Hematopoietic multipotent progenitor cell (in vitro differentiated cells): ENCODE measurements at places on chromosomes 13 and 19. TPM values are rescaled to one million over a fixed set of nuclear protein-coding genes. Genes with fewer than 3 reads are reported as not detected.

DNA sequence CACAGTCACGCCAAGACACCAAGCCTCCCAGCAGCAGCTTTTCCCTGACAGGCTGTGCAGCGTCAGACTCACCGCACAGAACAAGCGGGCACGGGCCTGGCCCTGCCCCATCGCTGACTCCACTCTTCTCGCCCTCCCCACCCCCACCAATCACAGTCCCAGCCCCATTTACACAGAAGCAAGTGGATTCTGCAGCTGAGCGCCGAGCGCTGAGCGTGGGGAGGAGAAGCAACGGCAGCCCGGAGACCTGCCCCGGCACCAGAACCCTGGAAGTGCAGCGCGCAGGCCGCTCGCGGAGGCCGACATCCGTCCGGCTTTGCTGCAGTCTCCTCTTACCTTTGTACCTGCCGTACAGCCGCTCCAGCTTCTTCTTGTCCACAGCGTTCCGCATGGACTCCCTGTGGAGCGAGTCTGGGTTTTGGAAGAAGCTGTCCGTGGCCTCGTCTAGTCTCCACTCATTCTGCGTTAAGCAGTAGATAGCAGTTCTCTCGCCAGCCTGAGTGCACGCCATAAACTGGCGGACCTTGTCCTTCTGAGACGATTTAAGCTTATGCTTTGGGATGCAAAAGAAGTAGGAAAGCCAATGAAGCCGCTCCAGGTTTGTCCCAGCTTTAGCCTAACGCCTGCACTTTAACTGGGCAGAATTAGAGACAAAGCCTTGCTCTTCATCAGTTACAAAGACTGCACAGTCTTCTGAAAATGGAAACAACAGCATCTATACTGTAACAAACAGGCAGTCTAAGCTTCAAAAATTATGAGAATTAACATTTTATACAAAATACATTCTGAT lies 6.8 kb downstream of the DCUN1D2 start:
- DNase-seq: no peak

Gene ODAD3
- total RNA-seq: under 0.01 TPM

GRCh38 chr19:6476155-6476895 lies 5.3 kb downstream of the DENND1C start:
- DNase-seq: peak; percentile 38

DNA sequence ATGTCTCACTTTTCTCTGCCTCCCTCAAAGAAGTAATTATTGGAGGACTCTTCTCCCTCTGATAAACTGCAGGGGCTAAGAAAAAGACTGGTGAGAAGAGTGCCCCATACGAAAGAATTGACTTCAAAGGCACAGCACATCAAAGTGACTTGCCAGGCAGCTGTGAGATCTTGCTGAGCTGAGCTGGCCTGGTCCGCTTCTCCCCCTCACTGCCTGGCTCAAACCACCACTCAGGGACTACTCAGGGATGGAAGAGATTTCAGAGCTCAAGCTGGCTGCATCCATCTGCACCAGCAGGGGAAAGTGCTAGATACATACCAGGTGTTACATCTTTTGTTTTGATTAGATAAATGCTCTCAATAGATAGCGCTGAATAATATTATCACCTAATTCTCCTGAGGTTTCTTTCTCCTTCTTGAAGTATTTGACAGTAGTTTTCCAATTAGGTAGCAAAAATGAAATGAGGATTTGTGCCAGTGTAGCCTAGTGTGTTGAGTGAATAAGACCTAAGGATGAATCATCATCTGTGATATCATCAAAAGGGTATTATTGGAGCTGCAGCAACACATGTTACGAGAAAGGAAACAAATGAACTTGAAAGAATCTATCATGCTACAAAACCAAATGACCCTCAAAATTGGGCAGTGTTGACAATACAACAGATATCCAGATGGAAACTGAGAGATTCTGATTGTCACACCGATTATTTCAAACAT lies 379.8 kb downstream of the TBC1D4 start:
- no peak for DNase-seq

DNA sequence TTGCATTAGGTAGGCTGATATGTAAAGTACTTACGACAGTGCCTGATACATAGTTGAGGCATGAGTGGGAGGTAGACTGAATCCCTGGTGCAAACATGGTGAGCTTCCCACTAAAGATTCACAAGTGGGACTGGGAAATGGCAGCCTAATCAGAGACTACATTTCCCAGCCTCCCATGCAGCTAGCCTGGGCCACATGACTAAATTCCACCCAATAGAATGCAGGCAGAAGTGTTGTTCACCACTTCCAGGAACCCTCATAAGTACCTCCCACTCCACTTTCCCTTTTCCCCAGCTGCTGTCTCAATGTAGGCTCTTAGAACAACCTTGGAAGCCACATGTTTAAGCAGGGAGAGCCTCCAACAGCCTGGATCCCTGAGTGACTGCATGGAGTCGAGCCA lies 104.9 kb downstream of the CACNA1A start:
- DNase-seq: no peak

Gene SMIM44
- total RNA-seq: not detected

DNA sequence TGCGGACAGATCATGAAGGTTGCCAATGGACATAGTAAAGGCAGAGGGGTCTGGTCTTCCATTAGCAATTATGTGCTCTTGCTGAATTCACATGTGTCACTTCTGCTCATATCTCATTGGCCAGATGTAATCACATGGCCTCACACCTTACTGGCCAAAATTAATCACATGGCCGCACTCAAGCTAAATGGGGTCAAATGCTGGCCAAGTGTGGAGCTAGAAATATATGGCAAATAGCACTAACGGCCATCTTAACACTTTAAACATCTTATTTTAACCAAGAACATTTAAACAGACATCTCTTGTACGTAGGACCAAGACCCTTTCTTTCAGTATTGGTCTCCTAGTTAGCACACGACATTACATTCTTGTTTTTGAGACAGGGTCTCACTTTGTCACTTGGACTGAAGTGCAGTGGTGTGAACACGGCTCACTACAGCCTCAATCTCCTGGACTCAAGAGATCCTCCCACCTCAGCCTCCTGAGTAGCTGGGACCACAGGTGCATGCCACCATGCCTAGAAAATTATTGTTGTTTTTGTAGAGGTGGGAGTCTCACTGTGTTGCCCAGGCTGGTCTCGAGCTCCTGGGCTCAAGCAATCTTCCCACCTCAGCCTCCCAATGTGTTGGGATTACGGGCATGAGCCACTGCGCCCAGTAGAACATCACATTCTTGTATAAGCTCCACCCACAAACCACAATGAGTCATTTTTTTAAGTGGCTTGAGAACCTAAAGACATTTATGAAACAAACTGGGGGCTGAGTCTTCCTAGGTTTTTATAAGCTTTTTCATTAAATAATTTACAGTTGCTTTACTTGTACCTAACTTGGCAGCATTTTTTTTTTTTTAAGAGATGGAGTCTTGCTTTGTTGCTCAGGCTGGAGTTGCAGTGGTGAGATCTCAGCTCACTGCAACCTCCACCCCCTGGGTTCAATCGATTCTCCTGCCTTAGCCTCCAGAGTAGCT lies 2.9 kb upstream of the PTOV1 start:
- DNase-seq: no peak

Gene LILRB4
- 0.81 TPM for total RNA-seq

DNA sequence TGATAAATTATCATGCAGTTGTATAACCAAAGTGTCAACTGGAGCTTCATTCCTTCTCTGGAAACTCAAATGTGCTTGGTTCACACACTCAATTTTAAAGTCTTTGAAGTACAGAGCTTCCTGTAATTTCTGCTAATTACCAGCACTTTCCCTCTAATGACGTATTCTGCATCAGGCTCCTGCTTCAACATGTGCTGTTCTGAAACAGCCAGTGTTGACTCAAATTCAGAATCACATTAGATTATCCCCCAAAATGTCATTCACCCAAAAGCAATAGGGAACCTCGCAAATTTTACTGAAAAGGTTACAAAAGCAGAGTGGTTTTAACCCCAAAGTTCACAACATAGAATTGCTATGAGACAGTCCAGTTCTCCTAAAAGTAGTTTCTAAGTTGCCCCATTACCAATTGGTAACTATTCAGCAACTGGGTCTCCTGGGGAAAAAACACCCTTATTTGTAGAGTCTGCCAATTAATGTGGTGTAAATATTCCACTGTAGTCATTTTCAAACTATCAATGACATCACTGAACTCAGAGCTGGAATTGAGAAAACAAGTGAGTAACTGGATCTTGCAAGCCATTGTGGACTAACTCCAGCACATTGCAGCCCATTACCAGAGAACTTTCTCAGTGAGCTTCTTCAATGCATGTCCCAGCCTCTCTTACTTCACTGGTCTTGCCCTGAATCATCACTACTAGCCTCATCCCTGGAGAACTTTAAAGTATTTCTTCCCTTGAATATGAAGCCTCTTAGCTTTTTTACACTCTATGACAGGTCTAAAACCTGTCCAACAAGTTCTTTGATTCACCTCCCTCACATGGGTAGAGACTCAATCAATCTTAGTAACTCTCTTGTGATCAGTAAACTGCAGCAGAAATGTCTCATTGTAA lies 955.4 kb downstream of the EFNB2 start:
- no peak for DNase-seq

DNA sequence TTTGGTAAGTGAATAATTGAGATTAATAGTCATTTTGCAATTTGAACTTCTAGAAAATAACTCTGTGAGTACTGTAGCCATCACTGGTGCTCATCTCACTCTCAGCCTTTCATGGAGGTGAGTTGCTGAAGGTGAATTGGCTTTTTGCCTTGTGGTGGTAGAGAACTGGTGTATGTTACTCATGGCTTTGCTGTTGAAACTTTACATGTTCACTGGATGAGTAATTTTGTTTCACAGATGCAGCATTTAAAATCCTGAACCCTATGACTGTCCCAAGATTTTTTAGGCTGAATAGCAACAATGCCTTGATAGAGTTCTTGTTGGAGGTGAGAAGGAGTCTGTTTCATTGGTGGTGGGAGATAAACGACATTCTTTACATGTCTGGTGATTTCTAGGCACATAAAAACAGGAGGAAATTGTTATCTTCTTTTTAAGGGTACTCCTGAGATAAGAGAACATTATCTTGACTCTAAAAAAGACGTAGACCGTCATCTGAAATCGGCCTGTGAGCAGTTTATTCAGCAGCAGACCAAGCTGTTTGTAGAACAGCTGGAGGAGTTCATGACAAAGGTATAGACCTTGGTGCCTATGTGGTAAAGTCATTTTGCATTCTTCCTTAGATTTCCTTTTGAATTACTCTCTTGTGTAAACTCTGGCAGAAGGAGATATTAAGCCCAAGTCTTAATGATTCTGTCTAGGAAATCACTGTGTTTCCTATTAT lies 53.9 kb downstream of the COG3 start:
- no peak for DNase-seq

DNA sequence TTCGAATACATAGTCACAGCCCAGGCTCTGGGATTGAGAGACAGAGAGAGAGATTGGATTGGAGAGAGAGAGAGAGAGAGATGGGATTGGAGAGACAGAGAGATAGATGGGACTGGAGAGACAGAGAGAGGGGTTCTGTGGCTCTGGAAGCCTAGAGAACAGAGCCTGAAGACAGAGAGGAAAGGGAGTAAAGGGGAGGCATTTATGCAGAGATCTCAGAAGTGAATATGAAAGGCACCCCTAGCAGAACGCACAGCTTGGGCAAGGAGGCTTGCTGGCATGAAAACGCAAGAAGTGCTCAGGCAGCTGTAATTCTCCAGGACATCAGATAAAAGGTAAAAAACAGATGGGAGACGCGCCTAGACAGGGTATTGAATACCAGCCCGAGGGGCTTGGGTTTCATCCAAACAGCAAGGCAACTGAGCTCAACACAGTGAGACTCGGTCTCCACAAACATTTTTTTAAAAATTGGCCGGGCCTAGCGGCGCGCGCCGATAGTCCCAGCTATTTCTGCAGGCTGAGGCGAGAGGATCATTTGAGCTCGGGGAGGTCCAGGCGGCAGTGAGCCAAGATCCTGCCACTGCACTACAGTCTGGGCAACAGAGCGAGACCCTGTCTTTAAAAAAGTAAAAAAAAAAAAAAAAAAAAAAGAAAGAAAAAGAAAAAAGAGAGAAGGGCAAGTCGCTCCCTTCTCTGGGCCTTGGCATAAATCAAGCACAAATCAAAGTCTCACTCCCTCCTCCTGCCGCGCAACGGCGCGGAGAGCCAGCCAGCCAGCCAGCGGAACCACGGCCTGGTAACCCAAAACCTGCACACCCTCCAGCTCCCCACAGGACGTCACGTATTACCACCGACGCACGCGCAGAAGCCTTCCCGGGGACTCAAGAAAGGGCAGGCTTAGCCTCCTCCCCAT lies 774 bp upstream of the PPP2R1A start:
- peak; percentile 9 for DNase-seq

- no peak for DNase-seq
Measured at GRCh38 chr13:83730674-83731073, 151.6 kb downstream of the SLITRK1 start.

DNA sequence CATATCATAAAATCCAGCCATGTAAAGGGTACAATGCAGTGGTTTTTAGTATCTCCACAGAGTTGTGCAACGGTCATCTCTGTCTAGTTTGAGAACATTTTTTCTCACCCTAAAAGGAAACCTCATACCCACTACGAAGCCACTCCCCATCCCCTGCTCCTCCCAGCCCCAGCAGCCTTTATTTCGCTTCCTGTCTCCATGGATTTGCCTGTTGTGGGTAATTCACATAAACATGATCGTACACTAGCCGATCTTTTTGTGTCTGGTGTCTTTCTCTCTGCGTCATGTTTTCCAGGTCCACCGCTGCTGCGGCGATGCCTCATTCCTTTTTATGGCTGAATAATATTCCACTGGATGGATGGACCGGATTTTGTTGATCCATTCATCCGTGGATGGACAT lies 28.6 kb downstream of the BICRA start:
- no peak for DNase-seq

Gene SUPT20H
- total RNA-seq: 26.9 TPM

GRCh38 chr19:45071545-45071938 lies 4.7 kb downstream of the ZNF296 start:
- no peak for DNase-seq

- DNase-seq: no peak
Measured at GRCh38 chr19:246551-246950, 44.7 kb downstream of the PLPP2 start.
